ENCODE measurements at places on chromosomes 7 and 10.

GRCh38 chr7:16028103-16028502 lies 341.6 kb upstream of the MEOX2 start:
- DNase-seq = no peak

- DNase-seq = no peak
Observed at GRCh38 chr7:128103498-128104107, 72.4 kb upstream of the LRRC4 start.

GRCh38 chr10:45558425-45558824 lies 114.1 kb downstream of the ZFAND4 start:
- no peak for DNase-seq

DNA sequence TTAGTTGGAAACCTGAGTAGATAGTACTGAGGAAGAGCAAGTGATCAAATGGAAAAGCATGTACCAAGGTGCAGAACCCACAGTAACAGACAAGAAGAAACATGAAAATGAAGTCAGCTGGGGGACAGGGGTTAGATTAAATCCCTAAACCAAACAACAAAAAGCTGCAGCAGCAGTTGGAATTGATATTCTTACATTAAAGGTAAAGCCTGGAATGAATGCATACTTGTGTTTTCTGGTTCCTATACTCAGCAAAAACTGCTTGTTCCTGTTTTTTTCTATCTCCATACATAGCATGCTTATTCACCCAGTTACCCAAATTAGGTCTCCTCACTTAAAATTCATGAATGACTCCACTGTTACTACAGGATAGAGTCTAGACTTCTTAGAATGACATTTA lies 92.4 kb downstream of the TPST1 start:
- no peak for DNase-seq

DNA sequence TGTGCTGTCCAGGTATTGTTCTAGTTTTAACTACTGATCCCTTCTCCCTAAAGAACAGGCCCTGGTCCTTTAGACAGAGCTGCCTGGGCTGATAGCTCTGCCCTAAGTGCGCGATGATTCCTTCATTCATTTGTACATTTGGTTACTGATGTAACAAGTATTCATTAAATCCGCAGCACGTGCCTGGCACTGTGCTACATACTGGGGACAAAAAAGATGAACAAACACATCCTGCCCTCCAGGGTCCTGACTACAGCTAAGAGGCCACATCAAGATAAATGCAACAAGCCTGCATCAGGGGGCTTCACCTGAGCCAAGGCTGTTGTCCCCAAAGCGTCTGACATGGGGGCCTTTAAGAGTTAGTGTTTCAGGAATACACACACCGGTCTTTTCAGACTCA lies 99.0 kb upstream of the PODXL start:
- no peak for DNase-seq

DNA sequence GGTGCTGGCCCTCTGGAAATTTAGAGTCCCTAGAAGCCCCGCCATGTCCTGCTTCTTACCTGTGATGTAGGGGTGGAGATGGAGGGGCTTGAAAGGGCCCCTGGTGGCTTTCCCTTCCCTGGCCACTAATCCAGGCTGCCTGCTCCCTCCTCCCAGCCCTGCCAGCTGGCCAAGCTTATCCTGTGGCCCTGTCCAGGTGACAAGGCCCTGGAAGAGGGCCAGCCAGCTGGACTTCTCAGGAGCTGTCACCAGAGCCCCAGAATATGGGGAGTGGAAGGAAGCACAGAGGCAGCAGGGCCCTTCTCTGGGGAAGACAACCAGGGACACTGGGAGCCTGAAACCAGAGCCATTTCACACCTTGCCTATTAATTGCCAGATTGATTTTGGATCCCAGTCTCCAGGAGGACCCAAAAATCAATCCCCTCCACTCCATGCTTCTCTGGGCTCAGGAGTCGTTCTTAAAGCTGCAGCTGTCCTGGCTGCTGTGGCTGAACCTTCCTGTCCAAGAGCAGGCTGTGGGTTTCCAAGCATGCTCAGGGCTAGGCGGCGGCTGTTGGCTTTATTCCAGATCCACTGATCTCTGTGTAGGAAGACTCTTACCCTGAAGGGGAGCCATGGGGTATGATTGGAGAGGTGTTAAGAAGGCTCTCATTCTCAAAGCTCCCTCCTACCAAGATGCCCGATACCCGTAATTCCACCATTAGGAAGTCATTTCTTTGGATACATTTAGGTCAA lies 52.6 kb upstream of the PCBD1 start:
- DNase-seq = no peak

DNA sequence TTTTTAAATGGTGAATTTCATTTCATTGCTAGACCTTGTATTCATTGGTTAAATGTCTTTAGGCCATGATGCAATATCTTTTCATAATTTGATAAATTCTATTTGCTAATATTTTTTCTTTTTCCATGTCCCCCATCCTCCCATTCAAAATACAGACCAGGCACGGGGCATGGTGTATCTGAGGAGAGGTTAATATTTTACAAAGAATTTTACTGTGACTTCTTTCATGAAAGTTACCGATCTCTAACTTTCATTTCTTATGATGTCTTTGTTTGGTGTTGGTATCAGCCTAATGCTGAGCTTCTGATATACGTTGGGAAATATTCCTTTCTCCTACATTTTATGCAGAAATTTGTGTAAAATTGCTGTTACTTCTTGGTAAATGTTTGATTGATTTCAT lies 216.7 kb upstream of the IGFBP3 start:
- no peak for DNase-seq

DNA sequence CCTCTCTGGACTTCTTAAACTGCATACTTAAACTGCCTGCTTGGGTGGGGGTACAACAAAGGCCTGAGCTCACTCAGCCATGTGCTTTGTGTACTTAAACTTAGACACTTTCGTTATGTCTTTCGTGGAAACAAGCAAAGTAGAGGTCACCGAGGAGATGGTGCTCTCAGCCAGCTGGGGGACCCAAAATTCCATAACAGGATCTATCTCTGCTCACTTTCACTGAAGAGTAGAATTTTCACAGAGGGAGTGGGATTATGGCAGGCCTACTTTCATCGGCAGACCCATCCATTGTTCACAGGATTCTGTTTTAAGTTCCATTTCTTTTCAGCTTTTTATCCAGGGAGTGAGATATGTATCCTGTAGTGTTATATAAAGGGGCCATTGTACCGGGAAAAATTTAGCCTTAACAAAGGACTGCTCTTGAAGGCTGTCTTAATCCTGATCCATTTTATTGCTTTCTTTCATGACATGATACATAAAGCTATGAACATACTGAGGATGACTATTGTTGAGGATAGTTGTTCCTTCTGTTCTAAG lies 370.0 kb upstream of the GHITM start:
- no peak for DNase-seq

GRCh38 chr7:43626695-43627094 lies 43.8 kb downstream of the STK17A start:
- DNase-seq = no peak

- DNase-seq = no peak
Observed at GRCh38 chr10:115662422-115662821, 569.3 kb downstream of the ATRNL1 start.

DNA sequence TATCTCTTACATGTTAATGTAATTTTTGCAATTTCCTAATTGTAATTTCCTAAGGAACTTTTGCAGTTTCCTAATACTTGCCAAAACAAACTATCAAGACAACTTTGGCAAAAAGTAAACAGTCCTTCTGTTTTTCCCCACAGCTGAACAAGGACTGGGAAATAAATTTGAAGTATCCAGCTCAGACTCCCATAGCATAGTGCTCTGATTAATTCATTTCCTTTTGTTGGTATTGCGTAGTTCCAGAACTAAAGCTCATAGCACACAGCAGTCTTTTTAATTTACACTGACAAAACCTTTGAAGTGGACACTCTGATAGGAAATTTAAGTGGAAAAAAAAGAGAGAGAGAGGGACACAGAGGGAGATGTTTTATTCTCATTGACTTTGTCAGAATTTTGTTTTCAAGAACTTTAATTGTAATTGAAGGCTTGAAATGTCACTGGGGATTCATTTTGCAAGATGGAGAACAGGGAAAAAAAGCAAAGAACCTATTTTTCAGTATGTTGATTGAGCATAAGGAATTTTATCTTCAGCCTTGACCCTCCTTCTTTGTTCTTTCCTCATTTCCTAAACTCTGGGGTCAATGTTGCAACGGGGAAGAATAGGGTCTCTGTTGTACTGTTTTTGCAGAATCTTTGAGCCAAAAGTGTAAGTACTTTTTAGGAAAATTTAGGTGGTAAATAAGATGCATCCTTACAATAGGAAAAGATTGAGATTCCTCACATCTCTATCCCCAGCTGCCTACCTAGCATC lies 232.2 kb upstream of the NPSR1 start:
- DNase-seq = no peak

DNA sequence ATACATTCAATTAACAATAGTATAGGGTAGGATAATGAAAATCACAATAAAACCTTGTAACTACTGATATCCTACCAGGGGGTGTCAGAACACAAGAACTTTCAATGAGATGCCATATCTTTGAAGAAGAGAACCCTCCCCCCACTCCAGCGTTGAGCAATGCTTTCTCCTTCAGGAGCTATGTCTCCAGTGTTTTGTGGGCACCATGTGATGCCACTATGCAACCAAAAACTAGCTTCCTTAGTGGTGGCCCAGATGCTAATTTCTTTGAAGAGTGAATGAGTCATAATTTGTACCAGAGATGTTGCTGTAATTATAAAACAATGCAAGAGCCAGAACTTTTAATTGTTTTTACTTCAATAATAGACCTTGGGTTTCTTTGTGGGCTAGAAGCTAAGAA lies 76.0 kb upstream of the ADO start:
- no peak for DNase-seq

DNA sequence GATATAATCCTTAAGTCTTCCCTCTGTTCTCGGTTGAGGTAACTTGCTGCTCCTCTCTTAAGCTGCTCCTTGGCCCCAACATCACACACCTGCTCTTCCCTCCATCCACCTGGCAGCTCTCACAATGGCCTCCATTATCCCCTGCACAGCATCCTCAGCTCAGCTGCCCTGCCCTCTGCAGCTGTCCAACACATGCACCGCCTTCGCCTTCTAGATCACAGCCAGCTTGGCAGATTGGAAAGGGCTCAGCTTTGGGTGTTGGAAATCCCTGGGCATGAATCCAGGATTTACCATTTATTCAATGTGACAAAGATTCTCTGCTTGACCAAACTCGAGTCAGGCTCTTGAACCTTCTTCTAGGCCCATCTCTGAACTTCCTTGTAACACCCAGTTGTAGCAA lies 20.6 kb downstream of the RGR start:
- no peak for DNase-seq

DNA sequence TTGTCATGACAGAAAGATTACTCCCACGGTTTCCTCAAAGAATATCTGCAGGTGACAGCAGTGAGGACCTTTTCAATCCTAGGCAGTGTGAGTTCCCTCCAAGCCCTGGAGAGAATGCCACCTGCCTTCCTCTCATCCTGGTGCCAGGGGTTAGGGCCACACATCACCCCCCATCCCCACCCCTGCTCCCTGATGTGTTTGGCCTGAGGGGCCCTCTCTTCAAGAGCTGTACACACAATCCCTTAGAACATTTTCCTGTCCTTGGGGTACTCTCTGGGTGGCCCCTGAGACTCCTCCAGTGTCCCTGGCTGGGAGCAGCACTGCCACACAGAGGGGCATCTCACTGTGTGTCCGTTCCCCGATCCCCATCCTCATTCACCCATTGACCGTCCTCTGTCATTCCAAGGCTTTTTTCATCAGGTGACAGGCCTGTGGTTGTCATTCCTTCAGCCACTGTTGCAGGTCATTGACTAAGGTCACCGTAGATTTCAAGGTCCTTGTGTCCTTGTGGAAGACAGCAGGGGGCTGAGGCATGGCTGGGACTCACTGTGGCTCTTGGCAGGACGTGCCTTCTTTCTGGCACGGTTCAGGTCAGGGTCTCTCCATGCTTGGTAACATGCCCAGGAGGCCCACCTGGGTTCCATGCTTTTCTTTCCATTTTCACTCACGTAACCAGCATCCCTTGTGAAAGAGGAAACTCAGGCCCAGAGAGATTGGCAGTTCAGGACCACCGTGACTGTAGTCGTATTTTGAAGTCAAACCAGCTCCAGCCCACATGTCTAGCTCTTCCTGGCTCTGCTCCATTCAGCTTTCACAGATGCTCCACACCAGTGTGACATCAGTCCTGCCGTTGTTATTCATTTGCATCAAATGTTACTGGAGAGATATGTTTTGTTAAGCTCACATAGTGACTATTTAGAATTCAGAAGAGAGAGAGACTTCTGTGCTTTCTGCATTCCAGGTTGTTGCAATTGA lies 26.8 kb upstream of the BTBD16 start:
- no peak for DNase-seq

GRCh38 chr10:29555091-29555745 lies 79.6 kb downstream of the SVIL start:
- no peak for DNase-seq

DNA sequence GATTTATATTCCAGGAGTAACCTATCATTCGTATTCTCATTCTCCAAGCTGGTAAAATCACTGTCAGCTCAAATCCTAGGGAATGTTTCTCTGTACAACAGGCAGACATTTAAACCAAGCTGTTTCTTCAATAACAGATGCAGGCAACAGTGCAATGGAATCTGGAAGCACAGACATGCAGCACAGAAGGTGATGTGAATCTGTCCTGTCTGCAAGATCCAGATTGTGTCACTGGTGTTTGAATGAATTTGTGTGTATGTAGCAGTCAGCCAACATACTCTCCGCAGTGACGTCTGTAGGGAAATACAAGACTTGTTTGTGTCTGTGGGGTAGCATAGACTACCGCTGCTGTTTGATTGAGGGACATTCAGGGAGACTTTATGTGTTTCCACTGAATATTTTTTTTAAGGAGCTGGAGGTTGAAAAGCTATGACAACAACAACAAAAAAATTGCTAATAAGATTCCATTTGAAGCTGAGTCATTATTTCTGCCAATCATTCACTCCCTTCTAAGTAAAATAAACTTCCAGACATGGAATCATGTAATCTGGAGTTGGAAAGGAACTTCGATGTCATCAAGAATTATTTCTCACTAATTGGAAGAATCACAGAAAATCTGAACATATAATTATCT lies 122.9 kb upstream of the MYO3A start:
- DNase-seq = no peak

GRCh38 chr10:80504897-80505465 lies 32.7 kb upstream of the SH2D4B start:
- DNase-seq = no peak

DNA sequence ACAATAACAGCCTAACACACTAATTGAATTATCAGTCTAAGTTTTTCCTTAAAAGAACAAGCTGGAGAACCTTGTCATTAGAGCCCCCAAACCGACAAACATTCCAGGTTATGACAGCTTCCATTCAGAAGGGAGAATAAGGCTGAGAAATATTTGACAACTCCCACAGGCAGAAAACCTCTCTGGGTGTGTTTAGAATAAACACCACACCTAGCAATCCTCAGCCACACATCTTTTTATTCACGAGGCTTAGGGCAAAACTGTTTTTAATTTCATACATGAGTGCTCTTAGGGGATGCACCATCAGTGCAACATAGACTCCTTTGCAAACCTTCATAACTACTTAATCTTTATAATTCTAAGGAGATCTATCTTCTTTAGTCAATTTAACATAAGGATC lies 24.2 kb downstream of the STN1 start:
- DNase-seq = no peak

DNA sequence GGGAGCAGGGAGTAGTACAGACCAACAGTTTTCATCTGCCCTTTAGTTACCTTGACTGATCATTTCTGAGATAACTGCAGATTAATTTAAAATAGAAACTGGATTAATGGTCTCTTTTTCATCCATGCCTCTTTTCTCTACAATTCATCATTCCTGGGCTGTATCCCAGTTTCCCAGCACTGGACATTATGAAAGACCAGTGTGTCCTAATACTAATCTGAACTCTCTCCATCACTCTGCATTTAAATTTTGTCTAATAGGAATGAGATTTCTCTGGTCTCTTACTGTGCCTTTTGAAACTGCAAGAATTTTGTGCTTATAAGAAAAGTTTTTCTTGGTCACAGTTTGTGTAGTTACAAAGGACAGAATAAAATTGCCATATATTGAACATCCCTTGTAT lies 12.7 kb downstream of the PLEKHA8 start:
- no peak for DNase-seq

All from activated CD8-positive, alpha-beta memory T cell treated with anti-CD3 and anti-CD28 coated beads for 1 hour (primary cell).